ENCODE measurements at places on chromosomes 11 and 22. TPM values are rescaled to one million over a fixed set of nuclear protein-coding genes. Genes with fewer than 3 reads are reported as not detected.

GRCh38 chr22:48045369-48045768, 1282.9 kb downstream of the TBC1D22A start:
- DNase-seq = no peak
- H3K36me3 ChIP-seq = no peaks in the 10 kb centered on the region
- no peak overlapping the region for H3K27ac ChIP-seq
- H3K4me1 ChIP-seq = no peaks in the 10 kb centered on the region
- no peak overlapping the region for H3K4me3 ChIP-seq

- H3K36me3 ChIP-seq = no peaks in the 10 kb centered on the region
- H3K27me3 ChIP-seq = no peaks in the 10 kb centered on the region
- no peak overlapping the region for H3K4me3 ChIP-seq
- no peaks in the 10 kb centered on the region for H3K4me1 ChIP-seq
These were observed 38.5 kb downstream of the OSBP2 start for GRCh38 chr22:30733181-30733631.

SAA2 gene
- total RNA-seq = 0.38 TPM

DNA sequence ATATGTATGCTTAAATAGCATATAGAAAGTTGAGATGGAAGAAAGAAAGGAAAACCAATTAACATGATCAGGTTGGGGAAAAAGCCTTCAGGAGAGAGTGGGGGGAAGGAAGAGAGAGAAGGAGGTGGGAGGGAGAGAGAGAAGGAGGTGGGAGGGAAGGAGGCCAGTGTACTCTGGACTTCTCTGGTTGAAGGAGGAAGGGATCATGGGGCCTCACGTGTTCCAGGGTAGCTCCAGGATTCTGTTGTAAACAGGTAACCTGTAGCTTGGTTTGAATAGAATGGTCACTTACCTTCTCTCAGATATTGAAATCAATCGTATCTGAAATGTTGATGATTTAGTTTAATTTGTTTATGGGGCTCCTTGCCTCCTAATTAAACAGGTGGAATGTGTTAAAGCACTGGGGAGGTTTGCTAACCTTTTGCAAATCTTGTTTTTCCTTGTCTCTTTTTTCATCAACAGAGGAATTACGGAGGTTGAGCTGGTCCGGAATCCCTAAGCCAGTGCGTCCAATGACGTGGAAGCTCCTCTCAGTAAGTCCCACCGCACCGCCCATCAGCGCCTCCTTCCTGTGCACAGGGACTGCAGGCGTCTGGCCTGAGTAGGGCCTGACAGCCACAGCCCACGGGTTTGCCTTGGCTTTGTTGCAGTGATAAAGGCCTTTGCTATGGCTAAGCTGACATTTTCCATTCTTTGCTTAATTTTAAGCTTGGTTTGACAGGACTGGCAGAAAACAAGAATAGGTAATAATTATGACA, 115.9 kb downstream of the TBC1D22A start:
- no peak overlapping the region for H3K27ac ChIP-seq
- H3K4me1 ChIP-seq = no peaks in the 10 kb centered on the region
- H3K4me3 ChIP-seq = no peak overlapping the region
- peaks cover 7% of the 10 kb centered on the region for H3K36me3 ChIP-seq
- H3K27me3 ChIP-seq = no peaks in the 10 kb centered on the region

Measured in endodermal cell (in vitro differentiated cells).